ENCODE measurements at places on chromosomes 5 and 9. TPM values are rescaled to one million over a fixed set of nuclear protein-coding genes. Genes with fewer than 3 reads are reported as not detected.

DNA sequence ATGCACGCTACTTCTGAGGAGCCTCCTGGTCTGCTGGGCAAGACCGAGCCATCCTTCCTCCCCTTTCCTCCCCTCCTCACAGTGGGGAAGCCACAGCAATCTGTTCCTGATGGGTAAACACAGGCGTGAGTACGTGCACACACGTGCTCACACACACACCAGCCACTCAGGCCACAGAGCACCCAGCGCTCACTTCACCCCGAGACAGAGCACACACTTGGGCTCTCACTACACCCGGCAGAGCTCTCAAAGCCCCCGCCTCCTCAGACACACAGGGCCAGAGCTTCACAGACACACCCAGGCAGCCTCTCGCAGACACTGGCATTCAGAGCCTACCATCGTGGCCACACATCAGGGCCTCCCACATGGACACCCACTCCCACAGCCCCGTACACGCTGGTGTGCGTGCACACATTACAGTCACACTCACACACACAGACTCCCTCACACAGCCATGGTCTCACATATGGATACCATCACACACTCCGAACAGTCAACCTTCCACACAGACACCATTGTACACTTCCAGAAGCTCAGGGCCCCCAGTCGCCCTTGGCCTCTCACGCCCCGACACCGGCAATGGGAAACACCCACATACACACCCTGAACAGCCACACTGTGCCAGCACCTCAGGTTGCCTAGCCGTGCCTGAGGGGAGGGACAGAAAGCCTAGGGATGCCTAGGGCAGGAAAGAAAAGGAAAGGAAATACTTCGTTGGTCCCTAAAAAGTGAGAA is 13.5 kb downstream of the CNTFR start:
- no peak overlapping the region for H3K4me3 ChIP-seq

DNA sequence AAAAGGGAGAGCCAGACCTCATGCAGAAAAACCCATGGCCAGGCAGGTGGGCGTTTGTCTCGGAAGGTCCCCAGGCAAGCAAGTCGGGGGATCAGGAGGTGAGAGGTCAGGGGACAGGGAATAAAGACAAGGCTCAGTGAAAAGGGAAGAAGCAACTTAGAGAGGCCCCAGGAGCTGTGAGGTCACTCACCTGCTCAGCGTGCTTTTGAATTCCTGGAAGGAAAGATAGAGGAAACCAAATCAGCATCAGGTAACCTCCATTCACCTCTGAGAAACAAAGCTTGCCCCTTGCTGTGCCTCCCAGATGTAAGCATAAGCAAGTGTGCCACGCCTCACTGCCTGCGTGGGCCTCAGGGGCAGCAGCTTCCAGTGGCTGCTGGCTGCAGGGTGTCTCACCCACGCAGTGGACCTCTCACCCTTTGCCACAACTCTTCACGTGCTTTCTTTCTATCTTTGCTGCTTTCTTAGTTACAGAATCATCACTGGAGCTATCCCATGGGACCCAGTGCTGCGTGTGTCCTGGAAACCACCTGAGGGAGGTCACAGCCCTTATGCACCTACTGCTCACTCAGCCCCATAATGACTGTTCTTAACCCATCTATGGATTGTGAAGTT is 6.0 kb downstream of the TRIM7 start:
- peaks cover 2% of the 10 kb centered on the region for H3K36me3 ChIP-seq
- H3K4me1 ChIP-seq = peaks cover 6% of the 10 kb centered on the region
- no peak overlapping the region for H3K4me3 ChIP-seq
- H3K27ac ChIP-seq = no peak overlapping the region
- peaks cover 29% of the 10 kb centered on the region for H3K27me3 ChIP-seq

The NR2F1 gene
- total RNA-seq = not detected

The ORM2 gene
- total RNA-seq = not detected

The HTR1A gene
- total RNA-seq = not detected

The PCDHB3 gene
- total RNA-seq = not detected
